ENCODE measurements at places on chromosomes 12 and 14.
A peak's percentile ranks its signal among the peaks of the same experiment; 100 is the strongest.

DNA sequence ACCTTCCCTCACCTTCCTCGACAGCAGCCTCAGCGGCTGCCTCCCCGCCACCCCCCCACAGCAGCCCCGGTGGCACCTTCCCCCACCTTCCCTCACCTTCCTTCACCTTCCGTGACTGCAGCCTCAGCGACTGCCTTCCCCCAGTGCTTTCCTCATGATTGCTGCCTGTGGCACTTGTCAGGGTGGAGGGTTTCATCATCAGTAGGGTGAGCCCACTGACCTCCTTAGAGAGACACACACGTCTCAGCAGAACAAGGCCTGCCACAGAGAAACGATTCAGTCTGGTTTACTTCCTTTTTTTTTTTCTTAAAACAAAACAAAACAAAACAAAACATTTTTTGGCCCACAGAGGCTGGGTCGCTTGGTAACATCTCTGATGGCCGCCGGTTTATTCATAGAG lies 75.0 kb downstream of the EP400 start:
- no peak for DNase-seq

DNA sequence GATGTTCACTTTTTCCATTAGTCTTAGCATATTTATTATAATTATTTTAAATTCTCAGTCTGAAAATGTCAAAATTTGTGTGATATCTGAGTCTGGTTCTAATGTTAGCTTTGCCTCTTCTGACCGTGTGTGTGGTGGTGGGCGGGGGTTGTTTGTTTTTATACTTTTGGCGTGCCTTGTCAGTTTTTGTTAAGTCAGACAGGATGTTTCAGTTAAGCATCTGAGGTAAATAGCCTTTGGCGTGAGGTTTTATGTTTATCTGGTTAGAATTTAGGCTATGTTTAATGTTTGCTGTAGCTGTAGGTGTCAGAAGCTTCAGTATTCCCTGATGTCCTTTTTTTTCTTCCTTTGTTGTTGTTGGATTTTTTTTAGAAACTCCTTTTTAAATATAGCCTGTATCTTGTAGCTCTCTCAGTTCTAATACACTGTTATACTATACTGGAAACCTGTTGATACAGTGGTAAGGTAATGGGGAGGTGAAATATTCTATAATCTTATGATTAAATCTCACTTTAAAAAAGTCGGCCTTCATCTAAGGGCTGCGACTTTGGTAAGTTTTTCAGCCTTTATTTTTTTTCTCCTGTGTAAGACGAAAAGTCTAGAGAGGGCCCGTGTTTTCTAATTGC lies 111.6 kb downstream of the SCAF11 start:
- DNase-seq: no peak

DNA sequence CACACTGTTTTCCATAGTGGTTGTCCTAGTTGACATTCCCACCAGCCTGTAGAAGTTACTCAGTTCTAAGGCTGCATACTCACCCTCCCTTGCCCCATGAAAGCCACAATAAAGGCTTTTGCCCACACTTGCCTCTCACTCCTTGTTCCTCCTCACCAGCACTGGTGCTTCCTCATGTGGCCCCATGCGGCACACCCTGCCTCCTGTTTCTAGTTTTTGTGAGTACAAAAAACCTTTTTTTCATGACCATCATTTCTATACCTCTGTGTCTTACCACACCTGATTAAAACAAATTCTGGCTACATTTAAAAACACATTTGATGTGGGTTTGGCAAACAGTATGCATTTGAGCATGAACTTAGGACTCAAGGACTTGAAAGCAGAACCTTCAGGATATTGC lies 40.7 kb upstream of the RIN3 start:
- DNase-seq: no peak

GRCh38 chr14:44896275-44897040 lies 65.3 kb downstream of the KLHL28 start:
- no peak for DNase-seq

DNA sequence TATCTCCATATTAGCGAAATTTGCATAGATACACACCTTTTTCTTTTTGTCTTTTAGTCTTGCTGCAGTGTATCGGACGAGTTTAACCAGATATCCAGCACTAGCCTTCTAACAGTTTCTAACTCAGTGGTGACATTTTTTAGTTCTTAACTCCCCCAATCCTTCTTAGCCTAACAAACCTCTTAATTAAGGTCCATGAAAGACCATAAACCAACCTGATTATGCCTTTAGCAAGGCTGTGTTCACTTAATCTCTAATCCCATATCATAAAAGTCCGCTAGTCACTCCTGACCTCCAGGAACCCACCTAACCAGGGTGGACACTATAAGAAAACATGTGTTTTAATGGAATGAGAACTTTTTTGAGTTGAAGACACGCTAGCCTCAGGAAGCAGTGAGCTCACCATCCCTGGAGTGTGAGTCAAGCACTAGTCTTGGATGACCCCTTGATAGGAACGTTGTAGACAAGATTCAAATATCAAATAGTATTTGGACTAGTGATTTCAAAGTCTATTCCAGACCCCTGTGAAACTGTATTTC lies 9.5 kb downstream of the CDKN1B start:
- DNase-seq: peak; percentile 20

DNA sequence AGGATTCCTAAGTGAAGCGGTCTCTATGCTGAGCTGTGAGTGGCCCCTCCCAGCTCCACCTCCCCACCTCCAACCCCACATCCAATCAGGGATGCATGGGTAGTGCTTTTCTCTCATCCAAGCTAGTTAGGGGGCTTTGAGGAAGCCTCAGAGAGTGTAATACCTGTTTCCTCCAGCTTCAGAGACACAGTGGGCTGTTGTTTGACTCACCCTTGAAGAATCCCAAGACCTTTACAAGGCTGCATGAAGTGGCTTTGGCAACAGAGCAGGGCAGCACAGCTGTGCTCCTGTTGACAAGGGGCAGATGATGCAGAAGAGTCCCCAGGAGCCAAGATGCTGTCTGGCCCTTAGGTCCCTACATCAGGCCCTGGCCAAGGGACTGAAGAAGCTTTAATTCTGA lies 27.1 kb upstream of the CLMN start:
- DNase-seq: no peak

- DNase-seq: no peak
These were observed 31.9 kb downstream of the VRTN start for GRCh38 chr14:74380172-74380571.

DNA sequence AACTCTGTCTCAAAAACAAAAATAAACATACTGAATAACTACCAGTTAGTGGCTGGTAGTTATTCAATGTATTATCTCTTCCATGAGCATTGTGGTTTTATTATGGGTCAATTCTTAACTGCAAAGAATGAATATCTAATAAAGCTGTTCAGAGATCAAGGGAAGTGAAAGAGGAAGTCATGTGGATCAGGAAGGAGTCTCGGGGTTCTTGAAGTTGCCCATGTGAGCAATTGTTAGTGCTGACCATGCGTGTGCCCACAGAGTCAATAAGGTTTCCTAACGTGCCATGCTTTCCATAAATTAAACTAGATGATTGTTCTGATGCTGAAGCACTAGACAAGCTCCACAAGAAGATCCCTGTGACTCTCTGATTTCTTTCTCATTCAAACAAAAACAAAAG lies 136.5 kb upstream of the CPSF6 start:
- no peak for DNase-seq

GRCh38 chr14:52485350-52485960 lies 66.8 kb downstream of the TXNDC16 start:
- DNase-seq: no peak

DNA sequence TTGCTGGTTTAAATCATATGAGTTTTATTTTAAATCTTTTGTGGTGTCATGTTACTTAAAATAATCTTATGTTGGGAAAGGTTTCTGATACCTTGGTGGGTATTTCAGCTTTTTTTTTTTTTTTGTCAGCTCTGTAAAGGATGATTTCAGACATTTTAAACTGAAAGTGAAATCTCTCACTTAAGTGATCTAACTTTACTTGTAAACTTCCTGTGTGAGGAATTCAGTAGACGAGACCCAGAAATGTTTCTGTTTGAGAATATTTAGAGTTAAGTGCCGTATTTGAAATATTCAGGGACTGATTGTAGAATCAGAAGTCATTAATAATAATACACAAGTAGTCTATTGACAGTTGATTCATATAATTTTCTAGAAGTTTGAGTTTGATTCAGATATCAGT lies 37.8 kb downstream of the PROX2 start:
- DNase-seq: no peak
